Smooth muscle cell of bladder (primary cell): ENCODE measurements at places on chromosomes 6 and 20. TPM values are rescaled to one million over a fixed set of nuclear protein-coding genes. Genes with fewer than 3 reads are reported as not detected.

MYCT1 gene
- under 0.01 and 0.65 TPM in 2 replicates for total RNA-seq

C6orf58 gene
- total RNA-seq: under 0.01 and 0.09 TPM in 2 replicates

RNF39 gene
- under 0.01 TPM in 1 of 2 replicates, not detected in the other for total RNA-seq

R3HDML gene
- total RNA-seq: not detected in 2 replicates

NNAT gene
- 0.14 TPM in 1 of 2 replicates, not detected in the other for total RNA-seq

FILIP1 gene
- 0.14 and 0.28 TPM in 2 replicates for total RNA-seq

PCSK2 gene
- total RNA-seq: under 0.01 TPM in 2 replicates

PGBD1 gene
- total RNA-seq: 2.7 and 3.3 TPM in 2 replicates

OR2J3 gene
- not detected in 2 replicates for total RNA-seq

BPIFB4 gene
- not detected in 2 replicates for total RNA-seq

CST11 gene
- 0.28 TPM in 1 of 2 replicates, not detected in the other for total RNA-seq

CALHM5 gene
- 8.0 and 8.7 TPM in 2 replicates for total RNA-seq

SLC12A5 gene
- 0.28 and 0.55 TPM in 2 replicates for total RNA-seq

FERMT1 gene
- 2.8 and 4.3 TPM in 2 replicates for total RNA-seq

SDCBP2 gene
- 1.3 and 1.4 TPM in 2 replicates for total RNA-seq

LAMP5 gene
- total RNA-seq: under 0.01 and 0.09 TPM in 2 replicates

IL17F gene
- total RNA-seq: not detected in 2 replicates

ARMC12 gene
- 0.28 and 0.65 TPM in 2 replicates for total RNA-seq

OXT gene
- 0.18 and 0.28 TPM in 2 replicates for total RNA-seq

MRPS26 gene
- 38.3 and 44.7 TPM in 2 replicates for total RNA-seq

PLCB4 gene
- total RNA-seq: 1.9 and 2.0 TPM in 2 replicates

SLC18B1 gene
- total RNA-seq: 5.4 and 7.4 TPM in 2 replicates

WFDC5 gene
- total RNA-seq: not detected in 2 replicates
